ENCODE measurements at places on chromosomes 12 and 14.

- no peaks in the 10 kb centered on the region for H3K27me3 ChIP-seq
- DNase-seq = peak; percentile 41
- no peak overlapping the region for H3K27ac ChIP-seq
- no peak overlapping the region for H3K4me3 ChIP-seq
- no peaks in the 10 kb centered on the region for H3K4me1 ChIP-seq
Observed at GRCh38 chr14:105448706-105449111, 25.9 kb upstream of the CRIP2 start.

DNA sequence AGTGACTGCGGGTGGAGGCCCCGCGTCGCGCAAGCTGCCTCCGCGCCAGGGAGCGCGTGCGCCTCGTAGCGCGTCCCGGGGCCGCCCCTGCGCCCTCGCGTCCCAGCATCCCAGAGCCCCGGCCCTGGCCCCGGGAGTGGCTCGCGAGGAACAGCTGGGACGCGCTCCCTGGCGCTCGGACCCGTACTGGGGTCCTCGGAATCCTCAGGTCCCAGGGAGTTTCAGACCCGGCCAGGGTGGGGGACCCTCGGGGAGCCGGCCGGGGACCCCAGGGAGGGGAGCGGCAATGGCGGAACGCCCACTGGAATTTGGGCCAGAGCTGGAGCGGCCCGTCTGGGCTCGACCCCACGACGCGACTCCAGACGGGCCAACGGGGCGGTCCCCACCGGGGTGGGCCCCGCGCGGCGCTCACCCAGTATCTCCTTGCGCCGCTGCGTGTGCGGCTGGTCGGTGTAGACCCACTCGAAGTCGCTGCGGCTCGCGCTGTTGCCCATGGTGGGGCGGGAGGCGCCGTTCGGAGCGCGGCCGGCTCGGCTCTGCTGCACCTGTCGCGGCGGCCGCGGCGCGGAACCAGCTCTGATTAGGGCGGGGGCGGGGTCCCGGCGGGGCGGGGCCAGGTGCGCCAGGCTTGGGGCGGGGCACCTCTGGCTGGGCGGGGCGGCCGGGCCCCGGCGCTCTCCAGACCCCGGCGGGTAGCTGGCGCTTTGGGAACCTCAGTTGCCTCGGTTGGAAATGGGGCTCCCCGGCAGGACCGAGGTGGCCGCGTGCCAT, at the start of gene DEGS2:
Gene DEGS2 (minus strand): TSS at position 552 of the 771 bp plus-strand sequence. CDS start 58 bp downstream, at position 494.
- peaks cover 33% of the 10 kb centered on the region for H3K27me3 ChIP-seq
- peaks cover 4% of the 10 kb centered on the region for H3K36me3 ChIP-seq
- peaks cover 2% of the 10 kb centered on the region for H3K4me1 ChIP-seq
- no peak within 1 kb of the TSS for H3K27ac ChIP-seq
- no peak for DNase-seq

GRCh38 chr12:2332236-2332635, 279.4 kb downstream of the CACNA1C start:
- H3K4me1 ChIP-seq = peaks cover 6% of the 10 kb centered on the region
- H3K36me3 ChIP-seq = no peaks in the 10 kb centered on the region
- no peak for DNase-seq
- H3K27ac ChIP-seq = no peak overlapping the region
- peaks cover 17% of the 10 kb centered on the region for H3K27me3 ChIP-seq

DNA sequence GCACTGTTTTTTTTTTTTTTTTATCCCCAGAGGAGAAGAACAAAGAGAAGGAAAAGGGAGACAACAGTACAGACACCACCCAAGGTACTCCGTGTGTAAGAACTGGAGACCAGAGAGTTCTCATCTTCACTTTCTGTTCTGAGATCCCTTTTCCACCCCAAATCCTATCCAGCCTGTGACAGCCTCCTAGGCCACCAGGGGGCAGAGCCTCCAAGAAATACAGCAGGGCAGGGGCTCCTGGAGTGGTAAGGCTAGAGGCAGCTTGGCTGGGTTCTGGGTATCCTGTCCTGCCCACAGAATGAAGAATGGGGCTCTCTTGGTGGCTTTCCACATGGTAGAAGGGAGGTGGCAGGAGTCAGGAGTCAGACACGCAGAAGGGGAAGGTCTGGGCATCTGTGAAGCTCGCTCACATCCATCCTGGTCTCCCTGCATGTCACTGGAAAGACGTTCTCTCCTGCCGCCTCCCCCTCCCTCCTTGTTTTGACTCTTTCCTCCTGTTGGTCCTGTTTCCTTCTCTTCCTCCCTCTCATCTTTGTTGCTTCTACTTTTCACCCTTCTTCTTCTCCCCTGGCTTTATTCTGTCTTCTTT, 12.0 kb downstream of the CLSTN3 start:
- H3K36me3 ChIP-seq = peaks cover 73% of the 10 kb centered on the region
- no peak overlapping the region for H3K4me3 ChIP-seq
- peaks cover 5% of the 10 kb centered on the region for H3K4me1 ChIP-seq

DNA sequence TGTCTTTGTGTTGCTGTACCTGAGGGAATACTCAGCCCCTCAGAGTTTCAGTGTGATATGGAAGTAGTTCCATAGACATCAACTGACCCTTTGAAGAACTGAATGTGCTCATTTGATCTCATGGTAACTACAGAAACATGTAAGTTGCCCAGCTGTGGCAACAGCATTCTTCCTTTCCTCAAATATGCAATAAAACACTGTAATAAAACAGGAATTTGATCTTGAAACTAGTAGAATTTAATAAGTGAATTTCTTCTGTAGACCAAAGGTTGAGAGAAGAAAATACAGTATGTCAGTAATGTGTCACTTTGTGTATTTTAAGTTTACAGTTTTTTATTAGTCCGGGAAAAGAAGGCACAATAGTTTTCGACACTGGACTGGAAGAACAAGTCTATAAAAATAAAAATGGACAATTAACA, 31.9 kb downstream of the KCTD10 start:
- H3K4me1 ChIP-seq = no peaks in the 10 kb centered on the region
- no peak overlapping the region for H3K27ac ChIP-seq
- no peaks in the 10 kb centered on the region for H3K27me3 ChIP-seq

- H3K36me3 ChIP-seq = no peaks in the 10 kb centered on the region
- H3K27ac ChIP-seq = no peak overlapping the region
- H3K4me1 ChIP-seq = no peaks in the 10 kb centered on the region
- H3K4me3 ChIP-seq = no peak overlapping the region
- peaks cover 7% of the 10 kb centered on the region for H3K27me3 ChIP-seq
Observed at GRCh38 chr14:94864387-94865195, 94.7 kb upstream of the GSC start.
